Cortex of kidney (tissue), 1 donor: ENCODE measurements at places on chromosomes 7 and 10.

DNA sequence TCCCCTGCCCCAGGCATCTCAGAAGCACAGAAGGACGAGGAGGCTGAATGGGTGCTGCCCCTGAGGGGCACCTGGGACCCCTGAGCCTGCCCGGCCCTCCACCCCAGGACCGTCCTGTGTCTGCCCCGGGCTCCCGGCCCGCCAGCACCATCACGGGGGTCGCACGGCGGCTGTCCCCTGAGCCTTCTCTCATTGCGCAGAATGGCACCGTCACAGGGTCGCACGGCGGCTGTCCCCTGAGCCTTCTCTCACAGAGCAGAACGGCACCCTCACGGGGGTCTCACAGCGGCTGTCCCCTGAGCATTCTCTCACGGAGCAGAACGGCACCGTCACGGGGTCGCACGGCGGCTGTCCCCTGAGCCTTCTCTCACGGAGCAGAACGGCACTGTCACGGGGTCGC lies 31.5 kb downstream of the FAM20C start:
- DNase-seq: no peak

- DNase-seq: no peak
Observed at GRCh38 chr7:150369748-150370501, 1.3 kb downstream of the REPIN1 start.

DNA sequence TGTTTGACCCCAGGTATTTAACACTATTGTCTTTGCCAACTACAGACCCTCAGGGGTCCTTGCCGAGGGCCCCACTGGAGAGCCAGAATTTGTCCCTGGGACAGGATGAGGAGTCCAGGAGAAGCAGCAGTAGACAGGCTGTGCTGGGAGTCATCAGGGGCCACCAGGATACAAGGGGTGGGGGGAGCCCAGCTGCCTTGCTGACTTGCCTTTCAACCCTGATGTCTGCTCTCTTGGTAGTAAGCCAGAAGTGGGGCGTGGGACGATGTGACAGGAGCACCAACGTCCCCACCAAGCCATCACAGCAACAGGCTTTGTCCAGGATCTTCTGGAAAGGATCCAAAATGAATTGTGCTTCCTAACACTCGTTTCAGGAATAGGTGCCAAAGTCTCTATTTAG lies 62.4 kb upstream of the CDCA7L start:
- DNase-seq: no peak

DNA sequence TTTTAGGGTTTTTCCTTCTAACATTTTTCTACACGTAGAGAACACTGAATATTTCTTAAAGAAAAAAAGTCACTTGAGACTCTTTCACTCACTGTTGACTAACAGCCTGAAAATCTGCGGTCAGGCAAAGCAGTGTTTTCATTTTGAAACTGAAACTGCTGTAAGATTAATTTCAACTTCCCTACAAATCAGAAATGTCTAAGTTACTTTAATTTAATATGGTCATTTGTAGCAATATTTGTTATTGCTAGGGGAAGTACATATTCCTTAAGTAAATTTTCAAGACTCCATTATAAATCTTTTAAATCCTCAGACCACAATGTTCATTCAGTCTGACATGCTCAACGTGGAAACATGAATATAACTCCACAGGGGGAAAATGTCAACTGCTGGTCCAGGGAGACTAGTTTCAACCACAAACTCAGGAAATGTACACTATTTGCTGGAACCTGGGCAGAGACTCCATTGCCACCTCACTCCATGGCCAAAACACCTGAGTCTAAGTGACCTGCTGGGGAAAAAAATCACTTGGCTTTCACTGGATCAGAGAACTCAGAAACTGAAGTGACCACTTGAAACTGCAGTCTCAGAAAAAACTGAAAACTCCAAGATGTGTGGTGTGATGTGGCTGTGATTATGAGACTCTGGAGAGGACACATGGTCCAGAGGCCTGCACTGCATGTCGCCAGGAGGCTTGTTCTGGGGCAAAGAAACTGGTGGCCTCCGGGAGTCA lies 161.2 kb downstream of the TAX1BP1 start:
- no peak for DNase-seq

- DNase-seq: no peak
Observed at GRCh38 chr7:66036788-66037187, 38.8 kb upstream of the ASL start.
